ENCODE measurements at places on chromosomes 6 and 20. TPM values are rescaled to one million over a fixed set of nuclear protein-coding genes. Genes with fewer than 3 reads are reported as not detected.

- no peak for DNase-seq
These were observed 39.3 kb upstream of the SRPK1 start for GRCh38 chr6:35960187-35960586.

- no peak for DNase-seq
These were observed 1228.2 kb upstream of the CITED2 start for GRCh38 chr6:140602431-140603248.

- DNase-seq: no peak
These were observed 833.7 kb downstream of the TFAP2A start for GRCh38 chr6:9581155-9581554.

DNA sequence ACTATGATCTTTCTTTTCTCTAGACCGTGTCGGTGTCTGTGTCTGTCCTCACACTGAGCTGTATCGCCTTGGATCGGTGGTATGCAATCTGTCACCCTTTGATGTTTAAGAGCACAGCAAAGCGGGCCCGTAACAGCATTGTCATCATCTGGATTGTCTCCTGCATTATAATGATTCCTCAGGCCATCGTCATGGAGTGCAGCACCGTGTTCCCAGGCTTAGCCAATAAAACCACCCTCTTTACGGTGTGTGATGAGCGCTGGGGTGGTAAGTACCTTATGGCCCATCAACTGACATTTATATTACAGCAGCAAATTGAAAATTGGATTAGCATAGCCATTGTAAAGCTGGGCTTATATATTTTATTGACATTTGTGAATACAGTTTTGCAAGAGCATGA lies 72.2 kb upstream of the GFRAL start:
- DNase-seq: no peak

- no peak for DNase-seq
These were observed 143.2 kb upstream of the EPHA7 start for GRCh38 chr6:93562582-93562981.

- DNase-seq: no peak
These were observed 212.2 kb downstream of the HIVEP2 start for GRCh38 chr6:142732790-142733189.

DNA sequence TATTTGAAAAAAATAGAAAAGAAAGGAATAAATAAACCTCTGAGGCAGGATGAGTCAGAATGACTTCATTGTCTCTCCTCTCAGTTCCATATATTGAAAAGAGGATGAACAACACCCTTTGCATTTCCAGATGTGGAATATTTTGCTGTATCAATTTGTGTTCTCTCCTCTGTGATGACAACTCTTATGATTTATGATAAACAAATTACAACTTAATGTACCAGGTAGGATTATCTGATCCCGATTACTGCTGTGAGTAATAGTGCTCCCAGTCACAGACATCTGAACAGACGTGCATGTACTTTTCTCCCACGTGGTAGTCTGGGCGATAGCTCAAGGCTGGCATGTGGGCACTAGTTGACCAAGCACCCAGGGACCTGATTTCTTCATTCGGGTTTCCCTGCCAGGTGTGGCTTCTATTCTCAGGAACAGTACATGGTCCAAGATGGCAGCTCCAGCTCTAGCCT lies 142.1 kb upstream of the SULF2 start:
- DNase-seq: no peak

GRCh38 chr6:10569392-10570127 lies 48.4 kb downstream of the GCNT2 start:
- DNase-seq: no peak

GRCh38 chr20:1941226-1941625 lies 46.0 kb downstream of the SIRPA start:
- DNase-seq: no peak

The HLA-E gene
- total RNA-seq: 24.4 TPM

The ECI2 gene
- 69.7 TPM for total RNA-seq

The RAD21L1 gene
- total RNA-seq: 0.48 TPM

The JARID2 gene
- 239 TPM for total RNA-seq

Measured in H1 (cell line).